ENCODE measurements at places on chromosomes 1 and 21.

- DNase-seq = no peak
Observed at GRCh38 chr1:19770436-19771190, 29.1 kb downstream of the TMCO4 start.

DNA sequence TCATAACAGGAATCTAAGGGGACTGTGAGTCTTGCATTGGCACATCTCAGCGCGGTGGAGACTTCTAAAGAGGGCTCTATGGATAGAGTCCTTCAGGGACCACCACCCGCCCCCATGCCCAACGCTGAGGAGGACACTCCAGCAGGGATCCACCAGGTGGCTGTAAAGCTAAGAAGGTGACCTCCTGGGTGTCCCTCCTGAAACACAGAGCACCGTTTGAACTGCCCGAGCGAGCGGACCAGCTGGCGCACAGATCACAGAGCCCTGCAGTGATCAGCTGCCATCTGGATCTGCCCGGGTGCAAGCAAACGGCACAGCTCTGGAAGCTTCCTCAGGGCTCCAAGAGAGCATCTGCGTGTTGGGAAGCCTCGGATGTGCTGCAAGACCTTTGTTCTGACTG lies 51.3 kb upstream of the LYST start:
- DNase-seq = no peak

DNA sequence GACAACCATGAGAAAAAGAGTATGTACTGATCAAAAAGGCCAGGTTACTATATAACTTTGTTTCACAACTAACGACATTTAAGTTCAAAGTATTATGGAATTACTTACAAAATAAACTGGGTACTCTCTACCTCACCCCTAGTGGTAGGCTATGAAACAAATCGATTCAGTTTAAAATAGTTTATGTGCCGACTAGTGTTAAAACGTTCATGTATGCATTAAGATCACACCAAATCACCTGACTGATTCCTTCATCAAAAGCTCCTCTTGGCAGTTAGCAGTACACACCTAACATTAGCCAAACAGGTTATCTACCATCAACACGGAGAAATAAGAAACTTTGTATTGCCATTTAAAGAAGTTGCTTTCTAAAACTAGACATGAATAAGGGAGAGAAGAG lies 137.1 kb downstream of the AKT3 start:
- DNase-seq = no peak

GRCh38 chr1:43337588-43337987 lies at the start of gene MPL:
MPL (plus strand) TSS chr1:43337818; CDS start chr1:43337849, 31 bp downstream.
- no peak for DNase-seq

DNA sequence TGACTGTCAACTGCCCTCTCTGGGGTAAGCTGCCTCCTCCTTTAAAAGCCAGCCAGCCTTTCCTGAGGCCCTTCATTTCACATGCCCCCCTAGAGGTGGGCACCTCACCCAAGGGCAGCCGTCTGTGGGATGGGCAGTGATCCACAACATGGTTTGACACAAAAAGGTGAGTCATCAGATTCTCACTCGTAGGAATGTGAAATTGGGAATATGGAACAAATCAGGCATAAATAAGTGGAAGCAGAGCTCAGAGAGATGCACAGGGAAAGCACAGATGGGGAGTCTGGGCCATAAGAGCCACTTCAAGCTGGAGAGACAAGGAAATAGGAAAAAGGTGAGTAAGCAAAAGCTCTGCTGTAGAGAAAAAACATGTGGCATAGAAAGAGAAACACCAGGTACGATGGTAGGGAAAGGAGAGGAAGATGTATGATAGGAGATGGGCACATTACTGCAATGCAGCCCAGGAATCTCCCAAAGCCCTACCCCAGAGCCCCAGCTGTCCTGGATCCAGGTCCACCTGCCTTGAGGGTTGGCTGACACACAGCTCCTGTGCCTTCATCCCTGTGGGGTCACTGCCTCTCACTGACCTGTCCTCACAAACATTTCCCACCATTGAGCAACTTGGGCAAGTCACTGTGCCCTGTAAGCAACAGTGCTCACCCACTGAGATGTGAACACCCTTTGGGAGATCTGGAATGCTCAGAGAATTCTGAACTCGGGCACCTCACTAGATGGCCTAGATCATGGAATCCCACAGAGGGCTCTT lies 86.6 kb downstream of the ASTN1 start:
- DNase-seq = no peak

DNA sequence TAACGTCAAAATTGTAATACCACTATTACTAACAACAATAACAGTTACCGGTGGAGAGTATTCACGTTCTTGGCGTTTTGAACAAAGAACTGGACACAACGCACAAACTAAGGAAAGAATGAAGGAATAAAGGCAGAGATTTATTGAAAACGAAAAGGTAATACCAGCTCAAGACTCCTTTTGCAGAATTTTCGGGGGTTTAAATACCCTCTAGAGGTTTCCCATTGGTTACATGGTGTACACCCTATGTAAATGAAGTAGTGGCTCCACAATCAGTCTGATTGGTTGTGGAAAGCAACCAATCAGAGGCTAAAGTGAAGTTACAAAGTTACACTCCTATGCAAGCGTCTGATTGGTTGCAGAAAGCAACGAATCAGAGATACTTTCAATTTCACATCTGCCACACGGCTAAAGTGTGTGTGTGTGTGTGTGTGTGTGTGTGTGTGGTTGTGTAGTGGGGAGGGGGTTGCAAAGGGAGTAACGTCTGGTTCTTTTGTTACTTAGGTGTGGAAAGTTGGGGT lies 1.1 kb upstream of the GTF2B start:
- no peak for DNase-seq

DNA sequence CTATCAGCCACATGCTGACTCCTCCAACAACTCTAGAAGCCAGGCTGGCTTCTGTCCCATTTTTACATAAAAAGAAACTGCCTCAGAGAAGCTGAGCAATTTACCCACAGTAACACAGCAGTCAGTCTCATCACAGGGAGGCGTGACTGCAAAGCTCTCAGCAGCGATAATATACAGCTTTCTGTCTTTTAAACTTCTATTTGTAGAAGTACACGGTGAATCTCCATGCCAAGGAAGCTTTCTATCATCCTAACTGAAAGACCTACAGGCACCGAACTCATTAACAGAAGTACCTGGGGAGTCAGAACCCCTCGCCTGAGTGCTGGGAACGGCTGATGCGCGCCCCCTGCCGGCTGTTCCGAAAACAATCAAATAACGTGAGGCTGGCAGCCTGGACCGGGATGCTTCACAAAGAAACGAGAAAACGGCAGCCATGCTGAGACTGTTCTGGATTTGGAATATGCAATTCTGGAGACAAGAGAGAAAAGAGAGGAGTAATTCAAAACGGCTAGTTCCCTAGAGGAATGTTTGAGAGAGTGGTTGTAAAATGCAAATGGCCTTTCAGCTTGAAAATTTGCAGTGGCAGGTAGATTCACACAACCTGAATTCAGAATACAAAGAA lies 43.5 kb upstream of the RAB4A start:
- DNase-seq = peak; percentile 81

- DNase-seq = no peak
Observed at GRCh38 chr1:201226859-201227488, 36.4 kb downstream of the IGFN1 start.

GRCh38 chr21:37615962-37616361 lies 249.4 kb downstream of the DYRK1A start:
- DNase-seq = no peak

GRCh38 chr1:145729196-145729595 lies 9.9 kb downstream of the CD160 start:
- no peak for DNase-seq

All from HuH-7.5 (cell line).